ENCODE measurements at places on chromosomes 16 and 17. TPM values are rescaled to one million over a fixed set of nuclear protein-coding genes. Genes with fewer than 3 reads are reported as not detected.
A peak's percentile ranks its signal among the peaks of the same experiment; 100 is the strongest.

Gene HOXB1
- not detected for total RNA-seq

DNA sequence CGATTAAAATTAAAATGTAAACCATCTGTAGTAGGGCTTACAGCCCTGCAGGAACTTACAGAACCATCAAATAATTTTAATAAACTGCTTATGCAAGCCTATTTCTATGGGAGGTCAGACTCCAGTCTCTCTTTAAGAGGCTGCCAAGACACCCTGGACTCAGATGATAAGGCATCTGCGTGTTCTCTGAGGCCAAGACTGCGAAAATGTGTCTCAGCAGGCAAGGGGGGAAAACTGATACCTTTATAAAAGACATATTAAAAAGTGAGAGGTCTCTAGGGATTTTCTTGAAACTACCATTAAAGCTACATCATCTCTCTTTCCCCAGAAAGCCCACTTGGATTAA lies 32.2 kb downstream of the MPHOSPH6 start:
- no peak for DNase-seq

GRCh38 chr17:50189550-50190292 lies 11.7 kb downstream of the COL1A1 start:
- no peak for DNase-seq

- DNase-seq, result no peak
These were observed 15.7 kb downstream of the CNEP1R1 start for GRCh38 chr16:50040710-50041109.

Gene TRIM47
- 3.8 TPM for total RNA-seq

GRCh38 chr17:20954794-20955193 lies 88.0 kb downstream of the USP22 start:
- DNase-seq, result no peak

Gene PDE6G
- not detected for total RNA-seq

DNA sequence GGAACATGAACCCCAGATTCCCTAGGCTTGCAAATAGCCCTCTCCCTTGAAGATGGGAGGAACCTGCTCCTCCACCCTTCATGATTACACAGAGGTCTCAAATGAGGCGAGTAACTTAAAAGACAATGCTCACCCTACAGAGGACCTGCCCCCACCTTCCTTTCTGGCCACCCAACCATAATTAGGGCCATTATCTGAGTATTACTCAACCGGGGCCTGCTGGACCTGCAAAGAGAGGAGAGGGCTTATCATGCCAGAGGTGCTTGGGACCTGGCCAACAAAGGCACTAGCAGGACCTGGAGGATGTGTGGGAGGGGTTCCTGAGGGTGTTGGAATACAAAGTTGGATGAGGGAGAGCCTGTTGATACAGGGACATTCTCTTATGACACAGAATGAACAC lies 42.4 kb downstream of the RNF157 start:
- no peak for DNase-seq

DNA sequence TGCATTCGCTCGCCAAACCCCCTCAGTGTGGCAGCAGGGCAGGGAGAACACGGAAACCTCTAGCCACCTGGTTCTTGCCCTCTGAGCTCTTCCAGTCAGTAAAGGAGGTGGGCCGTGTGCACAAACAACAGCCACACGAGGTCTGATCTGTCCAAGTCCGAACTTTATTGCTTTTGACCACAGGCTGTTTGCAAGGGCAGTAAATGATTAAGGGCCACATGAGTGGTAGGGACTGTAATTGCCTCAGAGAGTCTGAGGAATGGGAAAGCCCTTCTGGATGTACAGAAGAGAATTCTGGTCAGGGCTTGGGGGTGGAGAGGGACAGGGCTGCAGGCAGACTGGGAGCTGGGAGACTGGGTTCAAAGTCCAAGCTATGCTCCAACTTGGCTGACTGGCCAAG lies 75.7 kb upstream of the LHX1 start:
- DNase-seq, result no peak

DNA sequence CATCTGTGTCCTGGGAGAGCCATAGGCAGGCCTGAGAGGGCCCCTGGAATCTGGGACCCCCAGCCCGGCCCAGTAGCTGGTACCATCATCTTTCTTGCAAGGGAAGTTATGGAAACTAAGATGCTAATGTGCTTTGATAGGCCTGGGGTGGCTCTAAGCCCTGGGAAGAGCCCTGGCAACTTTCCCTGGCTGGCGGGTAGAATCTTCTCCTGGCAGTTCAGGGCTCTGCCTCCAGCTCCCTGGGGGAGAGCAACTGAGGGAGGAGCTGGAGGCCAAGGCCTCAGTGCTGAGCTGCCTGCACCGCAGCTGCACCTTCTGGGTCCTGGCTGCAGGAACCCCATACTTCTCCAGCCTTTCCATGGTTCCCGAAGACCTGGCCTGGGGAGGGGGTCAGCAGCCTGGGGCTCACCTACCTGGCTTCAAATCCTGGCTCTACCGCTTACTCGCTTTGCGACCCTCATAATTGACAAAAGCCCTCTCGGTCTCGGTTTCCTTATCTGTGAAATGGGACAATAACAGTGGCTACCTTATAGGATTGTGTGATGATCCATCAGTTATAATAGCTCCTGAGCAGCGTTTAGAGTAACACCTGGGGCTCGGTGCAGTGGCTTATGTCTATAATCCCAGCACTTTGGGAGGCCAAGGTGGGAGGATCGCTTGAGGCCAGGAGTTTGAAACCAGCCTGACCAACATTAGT lies 333.7 kb downstream of the SEC14L1 start:
- DNase-seq, result peak; percentile 80

Gene TBC1D3C
- 1.1 TPM for total RNA-seq

GRCh38 chr16:10297341-10298006 lies 88.4 kb upstream of the ATF7IP2 start:
- no peak for DNase-seq

DNA sequence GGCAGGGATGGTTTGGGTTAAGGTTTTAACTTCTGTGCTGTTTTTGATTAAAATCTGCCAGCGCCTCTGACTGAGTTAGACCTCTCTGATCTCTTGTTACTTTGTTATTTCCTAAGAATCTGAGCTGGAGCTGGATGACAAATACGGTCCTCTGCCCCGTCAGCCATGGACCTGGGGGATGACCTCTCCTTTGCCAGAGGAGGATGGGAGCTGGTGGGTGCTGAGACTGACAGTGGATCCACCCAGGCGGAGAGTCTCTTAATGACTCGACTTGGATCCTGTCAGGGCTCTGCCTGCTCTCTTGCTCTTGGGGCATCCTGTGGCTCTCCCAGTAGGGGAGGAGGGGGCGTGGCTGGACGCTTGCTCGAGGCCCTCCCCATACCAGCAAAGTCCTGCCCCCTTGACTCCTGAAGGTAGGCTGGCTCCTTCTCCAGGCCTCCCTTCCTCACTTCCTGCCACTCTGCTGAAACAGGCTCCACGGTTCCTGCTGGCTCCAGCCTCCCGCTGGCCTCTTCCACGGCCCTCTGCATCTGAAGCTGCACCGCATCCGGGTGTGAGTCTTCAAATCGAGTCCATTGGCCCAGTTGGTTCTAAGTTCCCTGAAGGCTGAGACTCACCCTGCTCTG lies 24.8 kb upstream of the MAP3K14 start:
- peak; percentile 94 for DNase-seq

GRCh38 chr17:63124536-63124935 lies 158.5 kb downstream of the TANC2 start:
- no peak for DNase-seq

DNA sequence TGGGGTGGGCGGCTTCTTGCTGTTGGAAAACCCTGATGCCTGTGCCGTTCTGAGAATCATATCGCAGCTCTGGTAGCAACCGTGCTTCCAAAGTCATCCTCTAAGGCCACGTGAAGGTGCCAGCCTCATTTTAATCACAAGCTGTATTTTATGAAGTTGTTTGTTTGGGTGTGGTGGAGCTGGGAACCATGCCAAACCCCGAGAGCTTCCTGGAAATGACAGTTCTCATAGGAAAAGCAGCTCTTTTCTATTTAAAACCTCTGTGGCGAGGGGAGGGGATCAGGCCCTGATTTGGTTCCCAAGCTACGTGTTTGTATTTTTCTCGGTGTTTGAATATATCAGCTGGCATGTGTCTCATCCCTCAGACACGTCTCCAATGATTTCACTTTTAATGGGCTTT lies 21.7 kb downstream of the KNOP1 start:
- DNase-seq, result peak; percentile 91

- no peak for DNase-seq
These were observed 581.7 kb downstream of the KCNJ2 start for GRCh38 chr17:70750983-70751382.

DNA sequence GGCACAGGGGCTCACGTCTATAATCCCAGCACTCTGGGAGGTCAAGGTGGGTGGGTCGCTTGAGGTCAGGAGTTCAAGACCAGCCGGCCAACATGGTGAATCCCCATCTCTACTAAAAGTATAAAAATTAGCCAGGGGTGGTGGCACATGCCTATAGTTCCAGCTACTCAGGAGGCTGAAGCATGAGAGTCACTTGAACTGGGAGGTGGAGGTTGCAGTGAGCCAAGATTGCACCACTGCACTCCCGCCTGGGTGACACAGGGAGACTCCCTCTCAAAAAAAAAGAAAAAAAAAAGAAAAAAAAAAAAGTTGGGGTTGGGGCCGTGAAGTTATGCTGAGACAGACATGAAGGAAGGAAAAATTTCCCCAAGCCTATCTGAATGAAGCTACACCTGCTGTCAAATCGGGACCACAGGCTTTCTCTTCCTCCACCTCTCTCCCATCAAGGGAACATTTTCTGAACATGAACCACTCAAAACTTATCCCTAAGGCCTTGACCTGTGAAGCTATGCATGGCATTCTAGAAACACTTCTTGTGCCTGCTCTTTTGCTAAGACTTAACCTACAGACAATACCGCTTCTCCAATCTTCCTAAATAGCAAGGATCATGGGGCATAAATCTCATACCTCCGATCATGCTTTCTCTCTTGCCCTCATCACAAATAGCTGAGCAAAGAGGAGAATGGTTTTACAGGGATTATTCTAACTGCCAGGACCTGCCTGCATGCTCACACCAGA lies 88.6 kb downstream of the CYTH1 start:
- no peak for DNase-seq

Gene CCL7
- total RNA-seq, result 0.17 TPM

- DNase-seq, result no peak
These were observed 129.1 kb upstream of the CHMP6 start for GRCh38 chr17:80862481-80862961.

DNA sequence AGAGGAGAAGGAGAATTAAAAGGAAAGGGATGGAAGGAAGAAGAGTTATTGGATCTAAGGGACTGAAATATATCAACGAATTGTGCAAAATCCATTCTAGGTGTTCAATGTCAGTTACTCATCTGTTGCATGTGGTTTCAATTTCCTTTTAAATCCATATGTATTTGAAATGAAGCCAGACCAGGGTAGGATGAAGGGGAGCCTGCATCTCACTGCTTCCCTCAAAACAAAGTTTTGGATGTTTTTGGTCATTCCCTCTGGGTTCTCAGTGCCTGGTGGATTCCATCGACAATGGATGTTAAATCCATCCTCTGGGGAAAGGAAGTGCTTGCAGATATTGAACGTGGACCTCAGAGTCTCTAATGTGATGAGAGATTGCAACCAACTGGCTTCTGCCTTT lies 103.5 kb upstream of the XYLT1 start:
- no peak for DNase-seq

GRCh38 chr17:38436386-38436785 lies 8.1 kb downstream of the ARHGAP23 start:
- no peak for DNase-seq

DNA sequence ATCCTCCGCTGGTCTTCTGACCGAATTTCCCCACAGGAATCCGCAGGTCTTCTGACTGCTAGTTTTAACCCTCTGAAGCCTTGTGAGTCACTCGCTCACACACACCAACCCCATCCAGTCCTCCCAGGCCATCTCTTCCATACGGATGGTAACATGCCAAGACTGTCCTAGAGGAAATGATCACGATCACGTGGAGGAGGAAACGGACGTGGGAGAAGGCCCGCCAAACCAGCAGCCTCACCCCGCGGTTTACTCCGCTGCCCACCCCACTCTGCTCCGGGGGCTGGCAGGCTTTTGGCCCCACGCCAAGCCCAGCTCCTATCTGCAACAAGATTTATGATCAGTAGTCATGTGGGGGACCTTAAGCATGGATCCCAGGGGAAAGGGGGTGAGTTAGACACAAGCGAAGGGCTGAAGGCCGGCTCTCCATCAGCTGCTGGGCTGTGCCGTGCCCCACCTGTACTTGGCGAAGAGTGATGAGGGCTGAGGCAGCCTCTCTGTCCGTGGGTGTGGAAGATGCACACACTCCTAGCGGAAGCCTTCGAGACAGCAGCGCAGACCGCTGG lies 1.5 kb upstream of the FAAP100 start:
- DNase-seq, result peak; percentile 97

Gene KRT33A
- 0.17 TPM for total RNA-seq

GRCh38 chr17:74413491-74413890 lies 18.4 kb upstream of the GPRC5C start:
- DNase-seq, result no peak

- DNase-seq, result peak; percentile 34
These were observed 6.7 kb upstream of the PRPSAP2 start for GRCh38 chr17:18851201-18851600.

GRCh38 chr17:66663041-66663606 lies 171.8 kb upstream of the CACNG5 start:
- DNase-seq, result no peak

- no peak for DNase-seq
These were observed 4.3 kb downstream of the ALDOA start for GRCh38 chr16:30069611-30070462.

DNA sequence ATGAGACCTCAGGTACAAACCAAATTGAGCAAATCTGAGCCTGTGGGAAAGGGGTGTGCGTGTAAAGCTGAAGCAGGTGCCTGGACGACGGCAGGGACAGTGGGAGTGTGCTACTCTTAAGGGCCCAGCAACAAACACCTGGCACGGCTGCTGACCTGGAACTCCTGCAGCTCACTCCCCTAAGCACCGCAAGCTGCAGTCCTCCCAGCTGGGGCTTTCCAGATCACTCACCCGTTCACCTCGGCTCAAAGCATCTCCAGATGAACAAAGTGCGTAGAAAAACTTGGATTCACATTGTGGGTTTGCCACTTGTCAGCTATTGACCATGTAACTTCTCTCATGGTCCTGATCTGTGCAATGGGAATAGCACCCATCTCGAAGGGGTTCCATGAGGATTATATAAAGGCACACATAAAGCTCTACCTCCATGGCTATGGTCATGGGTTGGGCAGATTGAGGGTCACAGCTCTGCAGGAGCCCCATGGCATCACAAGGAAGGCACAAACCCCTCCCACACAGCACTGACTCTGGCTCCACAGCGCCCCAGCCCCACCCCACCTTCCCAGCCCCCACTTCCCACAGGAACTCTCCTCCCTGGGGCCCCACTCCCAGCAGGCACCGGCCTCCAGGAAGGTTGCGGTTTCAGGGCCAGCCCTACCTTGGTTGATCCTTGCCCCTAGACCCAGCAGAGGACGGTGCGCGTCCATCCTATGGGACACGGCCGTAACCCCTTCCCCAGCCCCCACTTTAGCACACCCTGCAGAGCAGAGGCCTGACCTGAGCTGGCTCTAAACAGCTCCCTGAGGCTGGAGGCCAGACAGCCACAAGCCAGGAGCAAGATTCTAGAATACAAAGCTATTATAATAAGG lies 21.9 kb downstream of the ST3GAL2 start:
- DNase-seq, result no peak

Data from M059J (cell line).